Activated CD4-positive, alpha-beta T cell treated with anti-CD3 and anti-CD28 coated beads, Interleukin-2, amount 50 U/mL, for 24 hours (primary cell): ENCODE measurements at places on chromosomes 5 and 9.

GRCh38 chr9:80649001-80649420 is 1040.3 kb downstream of the TLE1 start:
- DNase-seq, result no peak

- DNase-seq, result no peak
Measured at GRCh38 chr5:32455311-32455710, 10.8 kb upstream of the ZFR start.

GRCh38 chr9:31153250-31153840 is 1231.1 kb upstream of the ACO1 start:
- no peak for DNase-seq

GRCh38 chr5:127419683-127420257 is 97.7 kb upstream of the PRRC1 start:
- no peak for DNase-seq

DNA sequence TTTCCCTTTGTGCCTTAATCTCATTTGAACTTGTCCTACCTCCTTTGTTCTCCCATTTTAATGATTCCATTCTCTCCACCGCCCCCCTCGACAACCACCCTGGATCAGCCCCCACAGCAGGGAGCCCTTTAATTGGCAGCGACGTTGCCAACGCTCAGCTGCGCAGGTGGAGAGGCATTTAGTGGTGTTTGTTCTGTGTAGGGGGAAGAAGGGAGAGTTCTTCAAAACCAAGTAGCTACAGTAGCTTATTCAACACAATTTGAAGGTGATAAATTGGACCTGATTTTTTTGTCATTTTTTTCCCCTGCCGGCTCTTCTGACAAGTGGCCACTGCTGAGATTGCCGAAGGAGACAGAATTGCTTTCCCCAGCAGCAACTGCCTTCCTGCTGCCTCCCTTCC is 499.1 kb downstream of the CDK5RAP2 start:
- DNase-seq, result no peak

DNA sequence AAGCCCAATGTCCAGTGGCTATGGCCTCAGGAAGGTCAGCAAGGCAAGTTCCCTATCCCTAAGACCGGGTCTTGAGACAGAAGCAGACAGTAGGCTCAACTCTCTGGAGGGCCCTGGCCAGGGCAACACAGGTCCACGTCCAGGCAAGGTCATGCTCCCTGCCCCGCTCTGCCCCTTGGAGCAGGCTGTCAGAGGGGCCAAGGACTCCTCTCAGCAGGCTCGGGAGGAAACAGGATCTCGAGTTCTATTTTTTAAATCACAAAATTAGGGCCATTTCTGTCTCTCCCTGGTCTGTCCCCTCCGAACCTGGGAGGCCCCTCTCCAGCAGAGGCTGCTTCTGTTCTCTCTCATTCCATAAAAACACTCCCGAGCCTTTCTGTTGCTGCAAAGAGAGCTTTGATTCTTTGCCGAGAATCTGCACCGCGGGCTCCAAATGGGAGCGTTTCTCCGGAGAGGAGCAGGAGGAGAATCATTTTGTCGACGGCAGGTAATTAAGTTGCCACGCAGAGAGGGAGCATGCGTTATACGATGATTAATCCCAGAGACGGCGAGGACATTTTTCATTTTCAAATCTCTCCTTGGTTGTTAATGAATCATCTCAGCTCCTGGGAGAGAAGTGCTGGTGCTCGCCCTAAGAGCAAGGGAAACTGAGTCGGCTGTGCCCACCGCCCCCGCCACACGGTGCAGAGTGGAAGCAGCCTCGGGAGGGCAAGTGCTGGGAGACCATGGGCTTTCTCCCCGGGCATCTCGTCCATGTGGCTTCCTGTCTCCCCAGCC is 24.5 kb upstream of the FCN1 start:
- DNase-seq, result no peak

GRCh38 chr9:101421653-101422065 is 13.9 kb downstream of the ALDOB start:
- no peak for DNase-seq

DNA sequence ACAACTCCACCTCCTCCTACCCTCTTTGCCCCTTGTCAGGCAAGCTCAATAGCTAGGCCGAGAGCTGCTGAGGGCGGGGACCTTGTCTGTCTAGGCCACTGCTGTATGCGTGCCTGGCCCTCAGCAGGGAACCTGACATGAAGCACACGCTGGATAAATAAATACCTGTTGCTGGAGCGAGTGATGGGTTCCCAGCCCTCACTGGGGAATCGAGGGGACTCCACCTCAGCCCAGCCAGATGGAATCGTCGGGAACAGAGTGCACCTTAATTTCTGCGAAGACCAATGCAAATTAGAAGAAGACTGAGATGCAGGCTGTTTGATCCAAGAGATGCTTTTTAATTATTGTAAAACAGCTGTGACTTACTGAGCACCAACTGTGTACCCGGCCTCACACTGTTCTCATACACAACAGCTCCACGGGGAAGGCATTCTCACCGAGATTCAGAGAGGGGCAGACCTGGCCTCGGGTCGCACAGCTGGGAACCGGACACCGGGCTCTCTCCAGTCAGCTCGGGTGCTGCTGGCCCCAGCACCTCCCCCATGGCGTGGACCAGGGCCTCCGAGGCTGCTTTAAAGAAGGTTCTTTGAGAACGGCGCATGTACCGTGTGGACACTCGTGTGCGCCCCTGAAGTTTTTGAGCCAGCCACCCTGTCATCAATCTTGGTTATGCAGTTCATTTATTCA is 109.7 kb upstream of the IER5L start:
- DNase-seq, result no peak

DNA sequence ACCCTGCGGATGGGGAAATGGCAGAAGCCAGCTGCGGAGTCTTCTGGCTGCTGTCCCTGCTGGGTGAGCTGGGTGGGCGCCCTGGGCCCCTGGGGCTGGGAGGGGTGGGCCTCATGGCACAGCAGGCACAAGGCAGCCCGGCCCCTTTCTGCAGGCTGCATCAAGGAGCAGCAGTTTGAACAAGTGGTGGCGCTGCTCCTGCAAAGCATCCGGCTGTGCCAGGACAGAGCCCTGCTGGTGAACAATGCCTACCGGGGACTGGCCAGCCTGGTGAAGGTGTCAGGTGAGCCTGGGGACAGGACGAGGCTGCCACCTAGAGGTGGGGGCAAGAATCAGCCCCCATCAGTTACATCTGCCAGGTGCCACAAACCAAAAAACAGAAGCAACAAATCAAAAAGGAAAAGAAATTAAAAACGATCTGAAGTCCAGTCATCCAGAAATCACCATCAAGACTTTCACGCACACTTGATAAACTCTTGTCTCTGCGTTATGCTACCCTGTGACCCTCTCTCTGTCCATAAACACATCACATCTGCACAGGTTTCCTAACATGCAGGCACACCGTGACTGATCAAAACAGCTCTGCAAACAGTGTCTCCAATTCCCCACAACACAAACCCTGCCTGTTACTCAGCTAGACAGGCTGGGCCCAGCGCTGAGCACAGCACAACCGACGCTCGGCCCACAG is 13.9 kb downstream of the REXO4 start:
- peak; percentile 39 for DNase-seq

DNA sequence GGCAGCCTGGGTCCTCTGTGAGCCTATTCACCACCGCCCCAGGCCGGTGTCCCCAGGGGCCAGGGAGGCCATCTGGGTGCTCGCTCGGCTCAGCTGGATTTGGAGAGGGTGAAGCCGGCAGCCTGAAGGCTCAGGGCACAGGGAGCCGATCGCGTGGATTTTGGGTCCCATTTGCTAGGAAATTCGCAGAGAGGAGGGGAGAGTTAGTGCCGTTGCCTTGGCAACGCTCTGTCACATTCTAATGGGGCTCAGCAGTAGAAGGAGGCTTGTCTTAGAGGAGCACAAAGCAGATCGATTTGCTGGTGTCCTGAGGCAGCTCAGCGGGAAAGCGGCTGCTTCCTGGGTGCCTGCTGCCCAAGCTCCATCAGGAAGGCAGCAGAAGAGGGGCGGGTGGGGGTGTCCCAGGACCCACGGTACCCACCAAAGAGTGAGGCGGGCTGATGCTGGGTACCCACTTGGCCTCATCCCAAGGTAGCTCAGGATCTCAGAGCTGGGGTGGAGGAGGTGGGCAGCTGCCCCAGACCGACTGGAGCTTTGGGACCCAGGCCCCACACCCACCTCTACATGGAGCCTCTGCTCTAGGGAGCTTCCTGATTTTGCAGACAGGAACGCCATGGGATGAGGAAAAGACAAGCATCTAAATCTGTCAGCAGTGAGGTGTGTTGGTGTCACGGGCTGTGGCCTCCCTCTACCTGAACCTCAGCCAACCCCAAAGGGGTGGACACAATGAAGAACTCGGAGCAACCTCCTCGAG is 17.1 kb upstream of the OLFM1 start:
- DNase-seq, result no peak

DNA sequence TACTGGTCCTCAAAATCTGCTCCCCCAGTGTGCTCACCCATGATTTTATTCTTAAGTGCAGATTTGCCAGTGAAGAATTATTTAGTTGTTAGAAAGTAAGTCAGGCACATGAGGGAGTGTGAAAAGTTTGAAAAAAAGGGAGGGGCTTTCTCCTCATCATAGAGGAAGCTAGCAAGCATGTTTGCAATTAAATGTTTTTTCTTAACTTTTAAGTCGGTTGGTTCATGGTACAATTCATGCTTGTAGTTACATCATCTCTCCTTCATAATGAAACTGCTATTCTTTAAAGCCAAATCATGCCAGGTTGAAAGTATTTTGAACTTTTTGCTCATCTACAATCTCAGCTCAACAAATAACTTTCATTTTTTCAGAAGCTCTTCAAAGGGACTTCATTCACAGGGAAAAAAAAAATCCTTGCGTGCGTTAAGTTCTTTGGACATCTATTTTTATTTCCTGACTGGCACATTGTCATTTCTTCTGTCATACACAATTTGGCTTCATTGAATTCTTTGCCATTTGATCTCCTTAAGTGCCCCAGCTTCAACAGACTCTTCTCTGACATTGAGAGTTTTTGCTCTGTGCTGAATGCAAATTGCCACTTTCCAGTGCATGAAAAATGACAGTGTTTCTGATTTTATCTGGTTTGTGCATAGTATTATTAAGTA is 456.9 kb downstream of the TMEM232 start:
- DNase-seq, result no peak

DNA sequence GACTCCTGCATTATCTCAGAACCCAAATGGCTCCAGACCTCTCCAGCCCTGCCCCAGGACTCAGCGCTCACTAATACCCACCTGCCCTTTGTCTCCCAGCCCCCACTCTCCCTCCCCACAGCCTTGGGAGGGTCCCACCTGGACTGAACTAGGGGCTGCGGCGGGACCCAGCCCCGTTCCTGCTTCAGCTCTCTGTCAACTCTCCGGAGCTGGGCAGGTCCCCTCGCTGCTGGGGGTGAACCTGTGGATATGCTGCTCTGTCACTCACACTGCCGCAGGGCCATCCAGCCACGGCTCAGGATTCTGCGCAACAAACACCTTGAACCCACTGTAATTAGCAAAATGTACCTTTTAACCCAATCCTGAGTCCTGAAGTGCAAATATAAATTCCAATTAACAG is 36.8 kb downstream of the NDUFS6 start:
- DNase-seq, result no peak

DNA sequence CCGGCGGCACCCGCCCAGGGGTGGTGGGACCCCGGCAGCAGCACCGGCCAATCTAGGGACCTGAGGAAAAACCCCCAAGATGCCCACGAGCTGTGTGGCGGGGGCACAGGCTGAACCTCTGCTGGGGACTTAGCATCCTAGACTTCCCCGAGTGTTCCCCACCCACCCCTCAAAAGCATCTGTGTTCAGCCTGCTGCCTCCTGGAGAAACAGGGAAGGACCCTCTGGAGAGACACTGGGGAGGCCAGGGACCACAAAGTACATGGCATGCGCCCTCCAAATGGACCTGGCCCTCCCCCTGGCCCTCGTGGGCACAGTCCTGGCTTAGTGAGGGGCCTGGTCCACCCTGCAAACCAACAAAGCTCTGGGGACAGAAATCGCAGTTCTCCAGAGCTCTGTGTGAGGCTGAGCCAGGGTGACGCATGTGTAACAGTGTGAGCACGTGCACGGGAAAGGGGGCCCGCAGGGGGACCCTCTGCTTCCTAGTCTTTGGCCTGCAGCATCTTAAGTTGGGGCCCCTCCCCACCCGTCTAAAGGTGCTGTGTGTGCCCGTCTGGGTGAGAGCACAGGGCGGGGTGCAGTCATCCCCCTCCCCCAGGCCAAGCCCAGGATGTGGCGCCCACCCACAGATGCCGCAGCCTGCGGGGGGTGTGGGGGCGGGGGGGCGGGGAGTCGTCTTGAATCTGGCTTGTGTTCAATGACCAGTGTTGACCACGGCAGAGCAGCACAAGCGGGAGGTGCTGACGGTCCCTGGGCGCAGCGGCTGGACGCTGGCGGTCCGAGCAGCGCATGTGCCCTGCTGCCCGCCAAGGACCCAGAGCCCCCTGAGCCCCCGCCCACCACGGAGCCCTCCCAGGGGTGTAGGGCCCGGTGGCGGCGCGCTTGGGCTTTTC is 672 bp upstream of the KCNT1 start:
- DNase-seq, result no peak

GRCh38 chr5:34656700-34657273 is 659 bp downstream of the RAI14 start:
- no peak for DNase-seq

DNA sequence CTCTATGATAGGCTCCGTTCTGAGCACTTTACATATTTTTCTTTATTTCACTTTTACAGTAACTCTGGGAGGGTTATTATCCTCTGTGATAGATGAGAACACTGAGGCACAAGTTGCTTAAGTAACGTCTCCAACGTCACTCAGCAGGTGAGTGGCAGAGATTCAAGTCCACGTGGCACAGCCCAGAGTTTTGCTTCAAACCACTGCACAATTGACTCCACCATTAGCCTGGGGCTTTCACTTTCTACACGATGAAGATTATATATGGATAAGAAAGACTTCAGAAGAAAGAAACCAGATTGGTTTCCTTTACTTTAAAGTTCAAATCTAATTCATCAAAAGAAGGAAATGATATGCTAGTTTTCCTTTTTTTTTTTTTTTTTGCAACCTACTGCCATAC is 245.9 kb downstream of the SYK start:
- no peak for DNase-seq
